Endodermal cell (in vitro differentiated cells): ENCODE measurements at places on chromosomes 7 and 10. TPM values are rescaled to one million over a fixed set of nuclear protein-coding genes. Genes with fewer than 3 reads are reported as not detected.

DNA sequence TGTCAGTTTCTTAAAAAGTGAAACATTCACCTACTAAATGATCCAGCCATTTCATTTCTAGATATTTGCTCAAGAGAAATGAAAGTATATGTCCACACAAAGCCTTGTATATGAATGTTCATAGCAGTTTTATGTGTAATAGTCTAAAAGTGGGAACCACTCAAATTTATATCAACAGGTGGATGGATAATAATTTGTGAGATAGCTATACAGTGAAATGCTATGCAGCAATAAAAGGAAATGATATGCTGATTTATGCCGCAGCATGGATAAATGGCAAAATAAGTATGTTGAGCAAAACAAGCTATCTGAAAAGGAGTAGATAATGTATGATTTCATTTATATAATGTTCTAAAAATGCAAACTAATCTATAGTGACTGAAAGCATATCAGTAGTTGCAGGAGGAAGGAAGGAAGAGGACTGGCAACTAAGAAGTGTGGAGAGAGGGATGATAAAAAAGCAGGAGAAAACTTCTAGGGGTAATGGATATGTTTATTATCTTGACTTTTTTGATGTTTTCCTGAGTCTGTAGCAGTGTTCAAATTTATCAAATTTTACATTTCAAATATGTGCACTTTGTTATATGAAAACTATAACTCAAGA, 80.6 kb downstream of the ABCB5 start:
- H3K27ac ChIP-seq: no peak overlapping the region
- no peak for DNase-seq
- H3K4me3 ChIP-seq: no peak overlapping the region
- no peaks in the 10 kb centered on the region for H3K27me3 ChIP-seq
- H3K4me1 ChIP-seq: peaks cover 10% of the 10 kb centered on the region

The GNG11 gene
- total RNA-seq: 1.9 to 3.2 TPM (median 3.1 TPM) in 3 replicates

GRCh38 chr10:21355591-21356011, 169.9 kb downstream of the SKIDA1 start:
- no peaks in the 10 kb centered on the region for H3K27me3 ChIP-seq
- no peak overlapping the region for H3K4me3 ChIP-seq
- no peak for DNase-seq
- no peaks in the 10 kb centered on the region for H3K4me1 ChIP-seq
- H3K36me3 ChIP-seq: no peaks in the 10 kb centered on the region

DNA sequence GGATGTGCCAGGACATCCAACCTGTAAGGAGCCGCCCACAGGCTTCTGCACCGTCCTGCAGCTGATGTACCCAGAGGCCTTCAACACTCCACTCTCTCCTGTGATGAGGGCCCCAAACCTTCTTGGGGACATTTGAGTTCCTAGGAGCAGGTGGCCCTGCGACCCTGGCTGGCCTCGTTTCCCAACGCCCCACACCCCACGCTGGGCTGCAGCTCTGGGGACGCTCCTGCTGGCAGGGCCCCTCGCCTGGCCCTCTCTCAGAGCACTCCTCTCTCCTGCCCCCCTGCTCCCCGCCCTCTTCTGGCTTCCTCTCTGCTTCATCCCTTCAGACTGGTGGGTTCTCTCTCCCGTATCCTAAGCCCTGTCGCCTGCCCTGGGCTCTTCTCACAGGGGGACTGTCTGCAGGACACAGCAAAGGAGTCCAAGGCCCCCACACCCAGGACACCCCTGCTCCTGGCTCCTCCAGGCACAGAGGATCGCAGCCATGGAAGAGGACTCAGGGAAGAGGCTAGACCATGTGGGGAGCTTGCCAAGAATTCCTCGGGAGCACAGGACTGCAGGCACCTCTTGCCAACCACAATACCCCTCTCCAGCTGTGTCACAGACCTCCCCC, 541.4 kb downstream of the TCERG1L start:
- H3K36me3 ChIP-seq: no peaks in the 10 kb centered on the region
- H3K4me3 ChIP-seq: no peak overlapping the region
- H3K27ac ChIP-seq: no peak overlapping the region
- H3K27me3 ChIP-seq: no peaks in the 10 kb centered on the region
- no peaks in the 10 kb centered on the region for H3K4me1 ChIP-seq

The GSDME gene
- 9.8 to 19.2 TPM (median 17.9 TPM) in 3 replicates for total RNA-seq

- H3K27me3 ChIP-seq: no peaks in the 10 kb centered on the region
- DNase-seq: peak; percentile 66
- H3K36me3 ChIP-seq: no peaks in the 10 kb centered on the region
Observed at GRCh38 chr7:153682628-153683027, 369.6 kb upstream of the DPP6 start.
